ENCODE measurements at places on chromosomes 7 and 10.

DNA sequence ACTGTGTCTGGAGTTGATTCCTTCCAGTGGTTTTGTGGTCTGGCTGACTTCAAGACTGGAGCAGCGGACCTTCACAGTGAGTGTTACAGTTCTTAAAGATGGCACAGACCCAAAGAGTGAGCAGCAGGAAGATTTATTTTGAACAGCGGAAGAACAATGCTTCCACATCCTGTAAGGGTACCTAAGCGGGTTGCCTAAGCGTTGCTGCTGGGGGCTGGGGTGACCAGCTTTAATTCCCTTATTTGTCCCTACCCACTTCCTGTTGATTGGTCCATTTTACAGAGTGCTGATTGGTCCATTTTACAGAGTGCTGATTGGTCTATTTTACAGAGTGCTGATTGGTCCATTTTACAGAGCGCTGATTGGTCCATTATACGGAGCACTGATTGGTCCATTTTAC, 13.2 kb downstream of the AKR1B15 start:
- no peak overlapping the region for H3K27ac ChIP-seq
- no peak for DNase-seq
- H3K4me3 ChIP-seq, result no peak overlapping the region
- peaks cover 7% of the 10 kb centered on the region for H3K36me3 ChIP-seq

DNA sequence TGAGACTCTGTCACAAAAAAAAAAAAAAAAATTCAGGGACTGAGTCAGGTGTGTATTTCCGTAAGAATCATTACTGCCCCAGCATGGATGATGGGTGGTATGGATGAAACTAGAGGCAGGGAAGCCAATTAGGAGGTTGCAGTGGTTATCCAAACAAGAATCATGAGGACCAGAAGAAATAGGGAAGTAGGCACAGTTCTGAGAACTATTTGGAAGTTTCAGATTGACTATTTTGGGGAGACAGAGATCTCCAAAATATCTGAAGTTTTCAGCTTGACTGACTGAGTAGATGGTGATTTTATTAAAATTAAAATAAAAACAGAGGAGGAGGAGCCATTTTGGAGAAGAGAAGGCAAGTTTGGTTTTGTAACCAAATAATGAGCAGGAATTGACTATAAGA, 119.4 kb upstream of the NRBF2 start:
- no peaks in the 10 kb centered on the region for H3K4me1 ChIP-seq
- H3K27ac ChIP-seq, result no peak overlapping the region
- H3K27me3 ChIP-seq, result peaks cover 15% of the 10 kb centered on the region
- no peak overlapping the region for H3K4me3 ChIP-seq

DNA sequence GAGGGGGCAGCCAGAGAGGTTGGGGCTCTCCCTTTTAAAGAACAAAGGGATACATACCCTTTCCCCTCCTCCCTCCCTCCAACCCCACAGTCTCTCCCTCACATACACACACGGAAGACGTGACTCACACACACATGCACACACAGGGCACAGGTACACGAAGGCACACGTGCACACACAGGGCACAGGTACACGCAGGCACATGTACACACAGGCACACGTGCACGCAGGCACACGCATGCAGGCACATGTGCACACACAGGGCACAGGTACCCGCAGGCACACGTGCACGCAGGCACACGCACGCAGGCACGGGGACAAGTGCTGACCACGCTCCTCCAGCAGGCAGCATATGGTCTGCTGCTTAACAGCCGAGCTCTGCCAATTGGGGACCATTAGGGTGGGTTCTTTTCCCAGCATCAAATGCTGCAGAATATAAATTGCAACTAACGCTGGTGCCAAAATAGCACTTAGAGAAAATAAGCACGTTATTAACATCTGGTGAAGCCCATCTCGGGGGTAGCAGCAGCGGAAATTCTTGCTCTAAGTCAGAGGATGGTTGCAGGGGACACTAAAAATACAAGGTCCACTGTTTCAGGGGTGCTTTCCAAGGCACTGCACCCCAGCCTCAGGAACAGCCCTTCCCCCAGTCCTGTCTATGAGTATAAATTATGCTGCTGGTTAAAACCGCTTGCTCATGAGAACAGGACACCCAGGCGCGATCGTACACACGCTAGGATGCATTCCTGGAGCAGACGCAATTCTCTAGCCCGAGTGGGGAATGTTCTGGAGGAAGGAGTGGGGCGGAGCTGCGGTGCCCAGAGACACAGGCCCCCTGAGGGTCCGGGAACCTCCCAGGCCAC, 55.2 kb upstream of the TNRC18 start:
- peak overlapping the region; percentile 55 for H3K27ac ChIP-seq
- peaks cover 13% of the 10 kb centered on the region for H3K4me1 ChIP-seq
- DNase-seq, result no peak
- no peaks in the 10 kb centered on the region for H3K36me3 ChIP-seq
- H3K27me3 ChIP-seq, result no peaks in the 10 kb centered on the region

DNA sequence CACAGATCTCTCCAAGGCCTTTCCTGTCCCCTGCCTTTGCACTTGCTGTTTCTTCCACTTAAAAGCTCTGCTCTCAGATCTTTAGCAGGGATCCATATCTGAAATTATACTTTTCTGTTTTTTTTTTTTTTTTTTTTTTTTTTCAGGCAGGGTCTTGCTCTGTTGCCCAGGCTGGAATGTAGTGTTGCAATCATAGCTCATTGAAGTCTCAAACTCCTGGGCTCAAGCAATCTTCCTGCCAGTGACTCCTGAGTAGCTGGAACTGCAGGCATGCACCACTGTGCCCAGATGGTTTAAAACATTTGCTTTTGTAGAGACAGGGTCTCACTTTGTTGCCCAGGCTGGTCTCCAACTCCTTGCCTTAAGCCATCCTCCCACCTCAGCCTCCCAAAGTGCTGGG, 5.0 kb upstream of the TSPAN15 start:
- H3K27ac ChIP-seq, result peak overlapping the region; percentile 76
- H3K4me3 ChIP-seq, result no peak overlapping the region
- H3K4me1 ChIP-seq, result peaks cover 15% of the 10 kb centered on the region

- no peaks in the 10 kb centered on the region for H3K36me3 ChIP-seq
- H3K27ac ChIP-seq, result no peak overlapping the region
- no peak overlapping the region for H3K4me3 ChIP-seq
These were observed 69.2 kb upstream of the SP4 start for GRCh38 chr7:21358648-21359047.

- H3K27me3 ChIP-seq, result no peaks in the 10 kb centered on the region
- no peak for DNase-seq
- no peaks in the 10 kb centered on the region for H3K36me3 ChIP-seq
- H3K27ac ChIP-seq, result no peak overlapping the region
- no peak overlapping the region for H3K4me3 ChIP-seq
These were observed 19.1 kb downstream of the CYCS start for GRCh38 chr7:25105911-25106310.

GRCh38 chr10:114061789-114062188, 18.1 kb downstream of the ADRB1 start:
- H3K27ac ChIP-seq, result no peak overlapping the region
- DNase-seq, result no peak
- peaks cover 24% of the 10 kb centered on the region for H3K27me3 ChIP-seq
- H3K4me1 ChIP-seq, result peaks cover 4% of the 10 kb centered on the region
- no peak overlapping the region for H3K4me3 ChIP-seq

GRCh38 chr7:75628055-75628454, 110.7 kb downstream of the HIP1 start:
- no peak for DNase-seq
- no peaks in the 10 kb centered on the region for H3K27me3 ChIP-seq
- peaks cover 14% of the 10 kb centered on the region for H3K36me3 ChIP-seq
- H3K4me3 ChIP-seq, result no peak overlapping the region
- H3K27ac ChIP-seq, result no peak overlapping the region

DNA sequence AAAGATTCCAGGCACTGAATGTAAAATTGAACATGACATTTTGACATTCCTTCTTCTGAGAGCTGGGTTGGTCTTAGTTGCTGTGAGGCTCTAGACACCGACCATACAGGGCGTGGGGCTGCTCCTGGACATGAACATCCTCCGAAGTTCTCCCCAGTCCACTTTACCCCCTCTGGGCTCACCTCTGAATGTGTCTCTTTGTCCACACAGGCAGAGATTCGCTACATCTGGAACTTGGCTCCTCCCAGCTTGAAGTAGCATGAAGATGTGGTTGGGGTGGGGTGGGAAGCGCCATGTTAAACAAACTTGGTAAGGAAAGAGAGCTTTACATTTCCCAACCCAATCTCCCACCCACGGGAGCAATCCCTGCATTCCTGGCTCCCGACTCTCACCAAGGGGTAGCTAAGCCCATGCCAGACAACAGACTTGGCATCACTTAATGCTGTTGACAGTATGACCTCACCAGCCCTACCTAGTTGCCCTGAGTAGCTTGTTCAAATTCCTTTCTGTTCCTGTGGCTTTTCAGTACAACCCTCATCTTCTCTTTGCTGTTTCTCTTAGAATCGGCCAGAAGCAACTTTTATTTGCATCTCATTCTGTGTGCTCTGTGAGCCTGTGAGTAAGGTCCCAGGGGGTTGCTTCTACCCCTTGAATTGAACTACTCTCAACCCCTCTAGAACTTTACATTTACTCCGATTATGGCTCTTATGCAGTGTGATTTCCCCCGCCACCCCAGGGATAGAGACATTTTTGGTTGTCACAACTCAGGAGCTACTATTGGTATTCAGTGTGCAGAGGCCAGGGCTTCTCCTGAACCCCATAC, 211.4 kb downstream of the SEC23IP start:
- no peak for DNase-seq
- peaks cover 9% of the 10 kb centered on the region for H3K4me1 ChIP-seq
- H3K27ac ChIP-seq, result no peak overlapping the region
- H3K36me3 ChIP-seq, result no peaks in the 10 kb centered on the region

DNA sequence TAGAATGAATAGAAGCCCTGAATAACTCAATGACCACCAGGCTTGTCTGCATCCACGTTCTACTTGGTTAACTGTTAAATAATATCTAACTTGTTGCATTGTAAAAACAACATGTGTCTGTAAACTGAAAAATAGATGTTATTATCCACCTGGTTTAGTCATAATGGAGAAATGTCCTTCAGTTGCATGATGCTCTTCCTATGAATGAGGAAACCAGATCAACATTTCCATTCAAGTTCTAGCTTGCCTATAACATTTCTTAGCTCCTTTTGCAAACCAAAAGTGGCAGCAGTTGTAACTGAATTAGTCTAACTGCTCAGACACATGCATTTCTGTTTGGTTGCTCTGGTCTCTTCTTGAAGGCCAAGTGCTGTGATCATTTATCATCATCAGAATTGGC, 62.9 kb upstream of the BET1 start:
- no peak overlapping the region for H3K27ac ChIP-seq
- H3K4me3 ChIP-seq, result no peak overlapping the region
- no peaks in the 10 kb centered on the region for H3K4me1 ChIP-seq
- no peaks in the 10 kb centered on the region for H3K36me3 ChIP-seq
- DNase-seq, result no peak
- peaks cover 18% of the 10 kb centered on the region for H3K27me3 ChIP-seq

GRCh38 chr7:155752756-155753445, 59.4 kb downstream of the SHH start:
- no peaks in the 10 kb centered on the region for H3K27me3 ChIP-seq
- peaks cover 38% of the 10 kb centered on the region for H3K36me3 ChIP-seq
- no peak overlapping the region for H3K4me3 ChIP-seq
- peaks cover 37% of the 10 kb centered on the region for H3K4me1 ChIP-seq
- H3K27ac ChIP-seq, result peak overlapping the region; percentile 38

- peaks cover 24% of the 10 kb centered on the region for H3K36me3 ChIP-seq
- no peak overlapping the region for H3K4me3 ChIP-seq
- H3K27ac ChIP-seq, result no peak overlapping the region
- H3K27me3 ChIP-seq, result no peaks in the 10 kb centered on the region
- DNase-seq, result no peak
These were observed 78.0 kb downstream of the WDR37 start for GRCh38 chr10:1134156-1134555.

GRCh38 chr10:124417895-124418725, 613 bp downstream of the OAT start:
- peaks cover 3% of the 10 kb centered on the region for H3K36me3 ChIP-seq
- DNase-seq, result peak; percentile 75
- H3K4me3 ChIP-seq, result peak overlapping the region; percentile 91
- peaks cover 18% of the 10 kb centered on the region for H3K27me3 ChIP-seq

- no peak overlapping the region for H3K27ac ChIP-seq
- H3K4me1 ChIP-seq, result peaks cover 14% of the 10 kb centered on the region
- no peaks in the 10 kb centered on the region for H3K36me3 ChIP-seq
- H3K4me3 ChIP-seq, result no peak overlapping the region
These were observed 144.0 kb downstream of the PLPP4 start for GRCh38 chr10:120600871-120601649.

- H3K36me3 ChIP-seq, result no peaks in the 10 kb centered on the region
- H3K4me3 ChIP-seq, result peak overlapping the region; percentile 48
These were observed 165.0 kb upstream of the ASAH2 start for GRCh38 chr10:50416181-50416824.

- DNase-seq, result no peak
- peak overlapping the region; percentile 78 for H3K27ac ChIP-seq
- no peaks in the 10 kb centered on the region for H3K27me3 ChIP-seq
- peaks cover 13% of the 10 kb centered on the region for H3K36me3 ChIP-seq
- H3K4me1 ChIP-seq, result peaks cover 49% of the 10 kb centered on the region
These were observed 122.7 kb downstream of the MAD1L1 start for GRCh38 chr7:2109936-2110609.

DNA sequence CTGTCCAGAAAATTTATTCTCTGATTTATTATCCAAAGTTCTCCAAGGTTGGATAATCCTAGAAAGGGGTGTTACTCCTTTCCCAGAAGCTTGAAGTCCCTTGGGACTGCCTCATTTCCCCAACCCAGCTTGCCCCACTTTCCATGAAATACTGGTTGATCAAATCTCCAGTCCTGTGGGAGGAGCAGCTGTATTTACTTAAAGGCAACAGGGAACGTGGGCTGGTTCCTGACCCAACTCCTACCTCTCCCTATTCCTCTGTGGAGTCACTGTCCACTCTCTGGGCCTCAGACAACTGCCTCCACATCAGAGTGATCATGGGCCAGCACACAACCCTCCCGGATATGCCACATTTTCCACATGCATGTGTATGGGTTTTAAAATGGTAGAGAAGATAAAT, 166.2 kb upstream of the PRR15 start:
- H3K4me3 ChIP-seq, result no peak overlapping the region
- H3K27ac ChIP-seq, result no peak overlapping the region
- no peaks in the 10 kb centered on the region for H3K27me3 ChIP-seq
- peaks cover 20% of the 10 kb centered on the region for H3K36me3 ChIP-seq

GRCh38 chr10:116699471-116700150, 42.8 kb downstream of the HSPA12A start:
- DNase-seq, result no peak
- peaks cover 5% of the 10 kb centered on the region for H3K4me1 ChIP-seq
- H3K27me3 ChIP-seq, result peaks cover 6% of the 10 kb centered on the region
- H3K4me3 ChIP-seq, result no peak overlapping the region
- no peak overlapping the region for H3K27ac ChIP-seq
- no peaks in the 10 kb centered on the region for H3K36me3 ChIP-seq

- peaks cover 3% of the 10 kb centered on the region for H3K4me1 ChIP-seq
- H3K4me3 ChIP-seq, result no peak overlapping the region
- no peak for DNase-seq
- H3K27ac ChIP-seq, result no peak overlapping the region
- H3K27me3 ChIP-seq, result peaks cover 11% of the 10 kb centered on the region
- no peaks in the 10 kb centered on the region for H3K36me3 ChIP-seq
These were observed 42.4 kb downstream of the STRA8 start for GRCh38 chr7:135275971-135276580.
